ENCODE measurements at places on chromosomes 16 and 17.

DNA sequence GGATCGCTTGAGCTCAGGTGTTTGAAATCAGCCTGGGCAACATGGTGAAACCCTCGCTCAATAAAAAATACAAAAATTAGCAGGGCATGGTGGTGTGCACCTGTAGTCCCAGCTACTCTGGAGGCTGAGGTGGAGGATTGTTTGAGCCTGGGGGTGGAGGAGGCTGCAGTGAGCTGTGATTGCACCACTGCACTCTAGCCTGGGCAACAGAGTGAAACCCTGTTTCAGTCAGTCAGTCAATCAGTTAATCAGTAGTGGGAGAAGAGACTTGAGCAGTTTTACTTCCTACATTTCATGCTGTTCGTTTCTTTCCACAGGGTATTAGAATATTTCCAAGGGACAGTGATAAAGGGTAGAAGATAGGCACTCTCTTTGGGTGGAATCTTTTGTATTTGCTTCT is 8.8 kb downstream of the MAP3K3 start:
- peaks cover 39% of the 10 kb centered on the region for H3K36me3 ChIP-seq
- DNase-seq: no peak
- peaks cover 4% of the 10 kb centered on the region for H3K4me1 ChIP-seq
- H3K27me3 ChIP-seq: no peaks in the 10 kb centered on the region
- no peak overlapping the region for H3K4me3 ChIP-seq

GRCh38 chr17:30300818-30301217 is 9.1 kb upstream of the BLMH start:
- H3K27ac ChIP-seq: no peak overlapping the region
- no peak overlapping the region for H3K4me3 ChIP-seq
- H3K4me1 ChIP-seq: no peaks in the 10 kb centered on the region
- peaks cover 6% of the 10 kb centered on the region for H3K27me3 ChIP-seq

GRCh38 chr17:37576281-37576680 is 32.9 kb downstream of the SYNRG start:
- H3K27ac ChIP-seq: no peak overlapping the region
- no peaks in the 10 kb centered on the region for H3K27me3 ChIP-seq
- no peak for DNase-seq
- H3K4me1 ChIP-seq: no peaks in the 10 kb centered on the region
- H3K4me3 ChIP-seq: no peak overlapping the region
- peaks cover 90% of the 10 kb centered on the region for H3K36me3 ChIP-seq

GRCh38 chr16:53052519-53053501 is at the start of gene CHD9NB:
Gene CHD9NB (minus strand): TSS chr16:53052897. CDS start chr16:53044158, 8,739 bp downstream.
- H3K27me3 ChIP-seq: no peaks in the 10 kb centered on the region
- H3K36me3 ChIP-seq: no peaks in the 10 kb centered on the region
- H3K4me3 ChIP-seq: peak within 1 kb of the TSS; percentile 10
- peaks cover 11% of the 10 kb centered on the region for H3K4me1 ChIP-seq

DNA sequence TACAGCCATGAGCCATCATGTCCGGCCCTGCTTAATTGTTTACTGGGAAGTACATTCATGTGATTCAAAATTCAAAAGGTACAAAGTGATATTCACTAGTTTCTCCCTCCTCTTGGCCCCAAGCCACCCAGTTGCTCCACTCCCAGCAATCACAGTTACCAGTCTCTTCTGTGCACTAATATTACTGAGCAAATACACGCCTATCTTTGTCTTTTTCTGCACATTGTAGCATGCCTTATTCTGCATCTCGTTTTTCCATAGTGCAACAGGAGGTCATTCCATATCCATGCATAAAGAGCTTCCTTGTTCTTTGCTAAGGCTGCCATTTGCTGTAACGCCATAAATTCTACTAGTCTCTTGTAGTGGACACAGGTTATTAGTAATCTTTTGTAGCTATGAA is 2.2 kb upstream of the ALOX15 start:
- peaks cover 5% of the 10 kb centered on the region for H3K4me1 ChIP-seq
- H3K36me3 ChIP-seq: no peaks in the 10 kb centered on the region
- H3K27me3 ChIP-seq: peaks cover 5% of the 10 kb centered on the region

- no peak overlapping the region for H3K4me3 ChIP-seq
- no peaks in the 10 kb centered on the region for H3K27me3 ChIP-seq
- peaks cover 4% of the 10 kb centered on the region for H3K4me1 ChIP-seq
- no peak overlapping the region for H3K27ac ChIP-seq
- H3K36me3 ChIP-seq: no peaks in the 10 kb centered on the region
Measured at GRCh38 chr16:6646891-6647290, 685.8 kb upstream of the RBFOX1 start.

- H3K36me3 ChIP-seq: no peaks in the 10 kb centered on the region
- H3K4me1 ChIP-seq: peaks cover 42% of the 10 kb centered on the region
- H3K4me3 ChIP-seq: no peak overlapping the region
- DNase-seq: no peak
Measured at GRCh38 chr17:77419547-77420094, 278.9 kb downstream of the SEC14L1 start.

DNA sequence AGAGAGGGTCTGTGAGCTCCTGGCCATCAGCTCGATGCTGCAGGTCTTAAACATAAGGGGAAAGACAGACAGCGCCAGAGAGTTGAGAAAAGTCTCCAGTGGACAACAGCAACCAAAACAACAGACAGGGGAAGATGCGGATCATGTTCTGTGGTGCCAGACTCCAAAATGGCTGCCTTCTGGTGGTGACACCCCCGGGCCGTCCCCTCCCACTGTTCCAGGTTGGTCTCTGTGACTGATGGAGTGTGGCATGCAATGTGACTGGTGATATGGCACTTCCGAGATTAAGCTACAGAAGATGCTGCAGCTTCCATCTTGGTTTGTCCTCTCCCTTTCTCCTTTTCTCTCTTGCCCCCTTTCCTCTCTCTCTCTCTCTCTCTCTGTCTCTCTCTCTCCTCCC is 40.4 kb upstream of the RBFOX3 start:
- no peak overlapping the region for H3K4me3 ChIP-seq
- no peak overlapping the region for H3K27ac ChIP-seq
- H3K36me3 ChIP-seq: no peaks in the 10 kb centered on the region
- no peaks in the 10 kb centered on the region for H3K27me3 ChIP-seq

DNA sequence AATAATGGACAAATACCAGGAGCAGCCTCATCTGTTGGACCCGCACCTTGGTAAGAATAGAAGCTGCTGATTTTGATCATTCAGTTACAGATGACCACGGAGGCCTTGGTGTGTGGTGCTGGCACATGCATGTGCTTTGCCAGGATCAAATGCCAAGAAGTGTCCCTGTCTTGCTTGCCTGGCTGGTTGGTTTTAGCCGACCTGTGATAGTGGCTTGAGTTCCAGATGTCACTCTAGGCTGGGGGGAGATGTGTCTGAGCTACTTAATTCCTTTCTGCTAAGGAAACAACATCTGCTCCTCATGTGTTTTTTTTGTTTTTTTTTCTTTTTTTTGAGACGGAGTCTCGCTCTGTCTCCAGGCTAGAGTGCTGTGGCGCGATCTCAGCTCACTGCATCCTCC is 4.3 kb downstream of the TBCD start:
- H3K4me3 ChIP-seq: no peak overlapping the region
- no peak for DNase-seq

DNA sequence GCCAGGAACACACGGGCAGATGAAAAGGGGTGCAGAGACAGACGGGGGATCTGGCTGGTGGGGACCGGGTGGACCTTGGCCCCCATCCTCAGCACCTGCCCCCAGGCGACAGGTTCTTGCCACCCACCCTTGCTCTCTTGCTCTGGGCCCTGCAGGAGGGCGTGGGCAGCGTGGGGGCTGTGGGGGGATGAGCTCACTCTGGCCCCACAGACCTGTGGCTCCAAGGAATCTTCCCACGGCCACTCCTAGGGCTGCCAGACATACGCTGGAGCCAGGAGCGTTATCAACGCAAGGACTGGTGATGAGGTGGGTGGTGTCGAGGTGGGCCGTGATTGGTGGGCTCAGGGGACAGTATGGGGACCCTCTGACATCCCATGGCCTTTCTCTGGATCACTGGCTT is 6.3 kb downstream of the CTRB1 start:
- no peak overlapping the region for H3K27ac ChIP-seq
- no peaks in the 10 kb centered on the region for H3K4me1 ChIP-seq
- H3K4me3 ChIP-seq: peak overlapping the region; percentile 49
- peaks cover 24% of the 10 kb centered on the region for H3K36me3 ChIP-seq
- DNase-seq: no peak

GRCh38 chr16:85302018-85302847 is 190.0 kb upstream of the CIBAR2 start:
- H3K27me3 ChIP-seq: no peaks in the 10 kb centered on the region
- DNase-seq: no peak
- no peak overlapping the region for H3K27ac ChIP-seq
- H3K36me3 ChIP-seq: no peaks in the 10 kb centered on the region
- H3K4me1 ChIP-seq: peaks cover 15% of the 10 kb centered on the region

DNA sequence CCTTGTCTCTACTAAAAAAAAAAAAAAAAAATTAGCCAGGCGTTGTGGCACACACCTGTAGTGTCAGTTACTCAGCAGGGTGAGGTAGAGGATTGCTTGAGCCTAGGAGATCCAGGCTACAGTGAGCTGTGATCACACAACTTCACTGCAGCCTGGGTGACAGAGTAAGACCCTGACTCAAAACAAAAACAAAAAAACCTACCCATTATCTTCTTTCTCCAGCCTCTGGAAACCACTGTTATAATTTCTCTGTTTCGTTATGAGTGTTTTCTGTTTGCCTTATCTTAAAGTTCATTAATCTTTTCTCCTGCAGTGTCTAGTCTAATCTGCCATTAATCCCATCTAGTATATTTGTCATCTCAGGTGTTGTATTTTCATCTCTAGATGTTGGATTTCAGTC is 18.6 kb upstream of the CLTC start:
- no peaks in the 10 kb centered on the region for H3K27me3 ChIP-seq
- H3K27ac ChIP-seq: no peak overlapping the region
- H3K36me3 ChIP-seq: peaks cover 8% of the 10 kb centered on the region
- no peak for DNase-seq

Measured in neuronal stem cell (in vitro differentiated cells).